ENCODE measurements at places on chromosomes 3 and 15.

GRCh38 chr3:191339316-191339917 is 9.1 kb upstream of the UTS2B start:
- no peak for DNase-seq

- DNase-seq, result peak; percentile 5
These were observed 49.6 kb upstream of the ST8SIA2 start for GRCh38 chr15:92343924-92344643.

DNA sequence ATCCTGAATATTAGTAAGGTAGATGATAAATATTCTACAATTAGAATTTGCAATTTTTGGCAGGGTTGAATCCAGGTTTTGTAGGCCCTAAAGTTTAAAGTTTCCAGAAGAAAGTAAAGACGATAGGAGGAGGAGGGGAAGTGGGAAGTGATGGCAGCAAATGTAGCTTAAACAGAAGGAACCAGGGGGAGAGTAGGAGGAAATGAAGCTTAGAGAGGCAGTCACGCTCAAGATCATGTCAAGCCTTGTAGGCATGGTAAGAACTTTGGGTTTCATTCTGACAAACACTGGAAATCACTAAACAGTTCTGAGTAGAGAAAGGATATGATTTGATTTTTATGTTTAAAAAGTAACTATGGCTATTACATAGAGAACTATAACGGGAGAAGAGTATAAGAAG is 63.9 kb downstream of the NR2E3 start:
- DNase-seq, result no peak

- no peak for DNase-seq
These were observed 6.3 kb upstream of the ITPKA start for GRCh38 chr15:41487381-41487780.

DNA sequence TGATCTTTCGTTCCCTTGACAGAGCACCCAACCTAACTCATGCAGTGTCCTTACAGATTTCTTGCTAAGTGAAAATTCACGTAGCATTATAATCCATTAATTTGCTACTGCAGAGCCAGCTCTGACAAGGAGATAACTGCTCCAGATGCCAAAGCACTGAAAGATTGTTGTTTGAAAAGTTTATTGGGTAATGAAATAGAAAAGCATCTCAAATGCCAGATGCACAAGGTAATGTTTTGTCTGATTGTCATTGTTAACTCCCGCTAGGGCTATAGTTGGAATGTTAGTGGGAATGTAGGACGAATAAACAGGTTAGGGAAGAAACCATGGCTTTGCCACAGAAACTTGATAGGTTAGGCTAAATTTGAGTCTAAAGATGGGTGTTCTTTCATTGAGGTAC is 20.2 kb upstream of the SLC2A2 start:
- no peak for DNase-seq

DNA sequence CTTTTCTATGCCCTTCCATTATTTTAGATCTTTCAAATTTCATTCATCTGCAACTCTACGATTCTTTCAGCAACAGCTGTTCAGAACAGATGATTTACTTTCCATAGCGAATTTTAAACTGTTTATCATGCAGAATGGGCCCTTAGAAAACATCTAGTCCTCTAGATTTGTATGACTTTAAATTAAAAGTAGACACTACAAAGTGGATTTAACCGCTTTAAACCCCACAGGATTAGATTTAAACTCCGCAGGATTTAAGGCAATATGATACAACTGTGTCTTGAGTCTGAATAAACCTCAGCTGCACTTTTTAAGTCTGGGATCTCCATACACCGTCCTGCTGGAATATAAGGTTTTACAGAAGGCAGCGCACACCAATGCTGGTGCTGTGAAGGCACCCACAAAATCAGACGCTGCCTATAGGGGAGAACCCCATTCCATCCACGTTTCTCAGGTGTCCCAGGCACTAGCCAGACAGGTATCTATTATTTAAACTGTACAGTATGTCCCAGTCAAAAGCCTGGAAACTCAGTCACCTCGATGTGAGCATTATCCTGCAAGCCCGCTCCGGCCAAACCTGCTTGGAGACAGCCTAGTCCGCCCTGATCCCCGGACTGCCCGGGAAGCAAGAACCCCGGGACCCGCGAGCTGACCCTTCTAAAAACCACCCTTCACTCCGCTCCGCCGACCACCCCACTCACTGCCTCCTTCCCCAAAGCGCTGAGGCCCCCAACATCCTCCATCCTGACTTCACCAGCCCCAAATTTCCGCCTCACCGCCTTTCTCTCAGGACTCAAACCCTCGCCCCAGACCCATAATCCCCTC is 768 bp downstream of the ANO10 start:
- no peak for DNase-seq

DNA sequence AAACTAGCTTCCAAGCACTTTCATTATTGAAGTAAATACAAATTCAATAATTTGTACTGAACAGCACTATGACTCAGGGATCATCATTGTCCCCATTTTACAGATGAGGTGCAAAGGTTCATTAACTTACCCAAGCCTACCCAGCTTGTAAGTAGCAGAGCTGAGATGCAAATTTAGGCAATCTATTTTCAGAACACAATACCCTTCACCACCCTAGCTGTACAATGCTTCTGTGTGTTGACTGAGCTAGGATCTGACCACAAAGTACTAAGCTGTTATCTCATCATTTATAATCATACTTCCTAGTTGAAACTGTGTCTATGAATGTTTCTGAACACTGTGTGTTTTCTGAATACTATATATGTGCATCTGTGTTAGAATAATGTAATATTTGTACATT is 3.2 kb upstream of the ILDR1 start:
- DNase-seq, result no peak

DNA sequence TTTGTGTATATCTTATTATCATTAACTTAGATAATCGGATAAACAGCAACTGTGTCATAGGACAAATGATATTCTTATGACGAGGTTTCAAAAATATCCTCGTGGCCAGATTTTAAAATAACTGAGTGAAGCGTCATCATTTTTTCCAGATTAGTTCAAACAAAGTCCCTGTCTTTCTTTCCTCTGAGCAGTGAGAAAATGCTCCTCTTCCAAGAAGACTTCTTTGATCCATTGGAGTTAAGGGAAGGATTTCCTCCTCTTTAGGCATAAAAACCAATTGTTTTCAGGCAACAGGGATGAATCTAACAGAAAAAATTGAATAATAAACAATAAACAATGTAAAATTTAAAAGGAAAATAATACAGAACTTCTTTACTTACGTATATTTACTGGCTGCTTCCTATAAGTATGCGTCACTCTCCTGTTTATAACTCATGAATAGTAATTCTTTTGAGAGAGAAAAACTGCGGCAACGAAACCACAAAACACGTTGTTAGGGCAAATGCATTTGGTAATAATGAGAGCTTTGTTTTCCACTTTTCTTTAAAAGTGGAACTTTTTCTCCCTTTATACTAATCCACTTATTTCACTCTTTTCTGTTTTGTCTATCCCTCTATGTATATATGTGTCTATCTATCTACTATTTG is 419.4 kb upstream of the ONECUT1 start:
- DNase-seq, result no peak

DNA sequence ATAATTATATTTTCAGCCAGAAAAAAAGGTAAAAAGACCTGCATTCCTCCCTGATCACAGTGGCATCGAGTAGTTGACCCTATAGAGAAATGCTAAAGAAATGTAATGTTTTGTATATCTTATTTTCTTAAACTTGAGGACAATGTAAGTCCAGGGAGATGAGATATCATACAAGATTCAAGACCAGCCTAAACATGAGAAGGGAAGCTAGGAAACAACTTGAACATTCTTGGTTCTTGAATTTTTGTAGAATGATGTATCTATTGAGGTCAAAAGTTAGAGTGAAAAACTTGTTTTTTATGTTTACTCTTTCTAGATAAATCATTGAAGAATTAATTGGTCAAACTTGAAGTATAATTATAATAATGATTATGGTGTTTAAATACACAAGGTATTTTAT is 497.7 kb upstream of the TBL1XR1 start:
- no peak for DNase-seq

DNA sequence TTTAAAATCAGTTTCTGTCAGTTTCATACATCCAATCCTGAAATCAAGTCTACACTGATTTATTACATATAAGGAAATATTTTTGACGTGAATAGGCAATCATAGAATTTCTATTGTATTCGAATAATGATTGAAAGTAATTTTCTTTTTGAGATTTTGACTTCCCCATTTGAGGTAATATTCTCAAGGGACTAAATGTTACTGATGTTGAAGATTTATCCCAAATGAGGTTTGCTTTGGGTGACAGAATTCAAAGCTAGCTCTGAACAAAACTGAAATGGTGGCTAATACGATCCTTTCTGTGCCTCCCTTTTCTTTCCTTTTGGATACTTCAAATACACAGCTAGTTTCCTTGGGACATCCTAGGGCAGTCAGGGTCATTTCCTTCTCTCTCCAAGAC is 12.9 kb upstream of the CNBP start:
- DNase-seq, result no peak

DNA sequence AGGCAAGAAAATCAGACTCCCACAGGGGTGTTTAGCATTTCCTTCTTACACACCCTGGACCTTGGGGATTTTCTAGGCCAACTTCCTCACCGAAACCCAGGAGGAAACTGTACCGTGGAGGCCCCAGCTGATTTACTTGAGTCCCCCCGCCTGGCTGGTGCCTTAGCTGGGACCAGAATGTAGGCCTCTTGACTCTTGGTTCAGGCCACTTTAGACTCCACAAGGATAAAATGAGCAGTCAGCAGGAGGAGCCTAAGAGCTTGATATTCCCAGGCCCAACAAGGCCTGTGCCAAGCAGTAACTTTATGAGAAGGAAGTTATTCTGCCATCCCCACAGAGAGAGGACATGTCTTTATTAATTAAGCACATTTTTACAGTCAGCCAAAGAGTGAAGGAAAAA is 4.6 kb upstream of the APBA2 start:
- no peak for DNase-seq

GRCh38 chr3:24291646-24292045 is 203.0 kb downstream of the THRB start:
- DNase-seq, result no peak

- no peak for DNase-seq
These were observed 64.6 kb downstream of the ESYT3 start for GRCh38 chr3:138498991-138499390.

- no peak for DNase-seq
These were observed 6.7 kb downstream of the P2RY12 start for GRCh38 chr3:151377768-151378385.

GRCh38 chr15:99930696-99931095 is 197.5 kb upstream of the LYSMD4 start:
- DNase-seq, result no peak

- DNase-seq, result no peak
These were observed 106.5 kb upstream of the ADPGK start for GRCh38 chr15:72890043-72890442.

DNA sequence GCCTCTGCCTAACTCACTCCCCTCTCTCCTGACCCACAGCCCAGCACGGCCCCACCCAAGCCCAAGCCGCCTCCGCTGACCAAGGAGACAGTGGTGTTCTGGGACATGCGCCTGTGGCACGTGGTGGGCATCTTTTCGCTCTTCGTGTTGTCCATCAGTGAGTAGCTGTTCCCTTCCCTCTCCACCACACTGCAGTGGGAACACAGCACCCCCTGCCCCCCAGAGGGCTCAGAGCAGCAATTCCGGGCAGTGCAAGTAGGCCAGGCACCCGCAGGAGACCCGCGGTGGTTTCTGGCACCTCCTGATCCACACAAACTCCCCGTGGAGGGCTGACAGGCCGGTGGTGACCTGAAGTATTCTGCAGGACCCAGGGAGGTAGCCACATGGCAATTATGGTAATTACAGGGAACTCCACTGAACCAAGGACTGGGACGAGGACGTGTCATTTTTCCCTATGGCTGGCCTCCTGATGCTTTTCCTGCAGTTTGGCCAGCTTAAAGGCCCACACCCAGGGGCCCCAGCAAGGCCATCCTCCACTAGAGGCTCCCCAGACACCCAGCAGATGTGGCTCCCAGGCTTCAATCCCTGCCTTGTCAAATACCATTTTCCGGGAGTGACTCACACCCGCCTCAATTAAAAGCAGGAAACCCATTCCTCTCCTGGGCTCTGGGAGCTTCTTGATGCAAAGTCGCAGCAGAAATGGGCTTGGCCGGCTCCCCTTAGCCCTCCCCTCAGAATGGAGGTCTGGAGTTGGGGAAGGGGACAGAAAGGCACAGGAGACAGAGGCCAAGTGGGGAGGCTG is 4.8 kb downstream of the TMIE start:
- DNase-seq, result no peak

- no peak for DNase-seq
These were observed 23.8 kb upstream of the OXTR start for GRCh38 chr3:8793242-8793641.

- DNase-seq, result no peak
These were observed 50.0 kb upstream of the CDIN1 start for GRCh38 chr15:36529296-36530011.

GRCh38 chr3:54270816-54271526 is 148.6 kb downstream of the CACNA2D3 start:
- no peak for DNase-seq

DNA sequence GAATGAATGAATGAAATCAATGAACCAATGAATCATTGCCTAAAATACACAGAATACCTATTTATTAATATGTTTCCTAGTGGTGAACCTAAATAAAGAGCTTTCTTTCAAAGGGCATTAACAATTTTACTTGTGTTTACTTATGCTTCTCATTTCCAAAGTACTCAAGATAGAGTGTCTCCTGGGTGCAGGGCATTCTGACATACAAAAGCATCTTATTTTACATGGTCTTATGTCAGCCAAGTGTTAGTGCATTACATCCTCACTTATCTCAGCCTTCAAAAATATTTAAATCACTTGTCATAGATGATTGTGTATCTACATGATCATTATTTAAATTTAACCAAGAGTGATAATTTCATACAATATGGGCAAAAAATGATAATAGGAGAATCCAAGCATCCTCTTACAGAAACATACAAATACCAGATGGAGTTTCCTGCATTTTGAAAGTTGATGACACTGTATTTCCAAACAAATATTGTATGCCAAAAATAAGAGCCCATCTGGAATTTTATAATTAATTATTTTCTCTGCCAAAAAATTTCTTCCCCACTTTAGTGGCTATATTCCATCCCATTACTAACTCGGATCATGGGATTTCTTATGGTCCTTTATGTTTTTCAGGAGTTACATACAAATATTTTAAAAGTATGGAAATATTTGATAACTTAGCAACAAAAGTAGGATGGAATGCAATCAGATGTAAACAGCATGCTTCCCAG is 279.0 kb downstream of the RBMS3 start:
- DNase-seq, result no peak

DNA sequence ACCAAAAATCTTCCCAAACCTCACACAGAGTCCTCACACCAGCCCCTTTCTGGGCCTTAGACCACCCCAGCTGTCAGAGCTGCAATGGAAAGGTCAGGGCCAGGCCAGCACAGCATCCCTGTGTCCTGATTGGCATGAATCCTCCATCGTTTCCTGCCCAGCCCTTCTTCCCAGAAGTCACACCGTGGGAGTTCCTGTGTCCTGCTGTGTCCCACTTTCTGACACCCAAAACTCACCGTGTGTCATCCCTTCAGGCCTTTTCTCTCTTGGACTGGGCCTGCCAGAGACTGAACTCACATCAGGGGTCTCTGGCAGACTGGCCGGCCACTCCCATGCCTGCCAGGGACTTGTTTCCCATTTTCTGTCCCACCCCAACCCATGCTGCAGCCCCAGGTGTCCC is 32.5 kb upstream of the CHRNB4 start:
- DNase-seq, result no peak

- DNase-seq, result peak; percentile 14
These were observed 10.7 kb upstream of the CNTN6 start for GRCh38 chr3:1082108-1082507.

- DNase-seq, result no peak
These were observed 12.8 kb downstream of the KBTBD13 start for GRCh38 chr15:65089206-65089824.

- DNase-seq, result no peak
These were observed 357.0 kb downstream of the TIGIT start for GRCh38 chr3:114650808-114651207.

Measured in caudate nucleus (tissue), 63 donors.